Foreskin melanocyte (primary cell): ENCODE measurements at places on chromosomes 7 and 10.
A peak's percentile ranks its signal among the peaks of the same experiment; 100 is the strongest.

- DNase-seq = no peak
These were observed 76.8 kb downstream of the GATA3 start for GRCh38 chr10:8130973-8131911.

- no peak for DNase-seq
These were observed 9.2 kb upstream of the SVIL start for GRCh38 chr10:29643771-29644501.

DNA sequence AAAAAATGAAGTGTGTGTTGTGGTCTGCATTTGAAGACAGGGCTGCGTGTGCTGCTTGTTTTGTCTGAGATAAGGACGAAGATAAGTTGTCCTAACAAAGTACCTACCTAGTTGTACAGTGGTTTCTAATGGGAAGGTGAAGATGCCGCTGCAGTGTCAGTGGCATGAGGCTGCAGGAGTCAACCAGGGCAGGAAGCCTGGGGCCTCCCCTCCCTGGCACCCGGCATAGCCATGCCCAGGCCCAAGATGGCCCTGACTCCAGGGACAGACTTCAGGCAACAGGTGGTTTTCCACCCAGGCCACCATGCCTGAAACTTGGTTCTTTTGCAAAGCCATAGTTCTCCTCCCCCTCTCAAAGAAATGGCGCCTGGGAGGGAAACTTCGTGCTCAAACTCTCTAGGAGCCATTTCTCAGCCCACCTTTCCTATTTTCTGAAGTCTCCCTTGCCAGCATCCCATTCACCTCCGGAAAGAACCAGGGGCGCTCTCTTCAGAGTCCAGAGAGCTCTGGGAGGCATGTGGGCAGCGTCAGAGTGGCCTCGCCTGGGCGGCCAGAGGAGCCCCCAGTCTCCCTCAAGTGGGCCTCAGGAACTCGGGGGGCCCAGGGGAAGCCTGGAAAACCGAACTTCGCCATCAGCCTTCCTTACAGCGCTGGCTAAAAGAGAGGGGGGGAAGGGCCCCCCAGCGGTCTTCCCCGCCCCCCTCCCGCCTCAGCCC lies 2.1 kb upstream of the KAT6B start:
- DNase-seq = no peak

- DNase-seq = no peak
These were observed 335.4 kb downstream of the PTPRN2 start for GRCh38 chr7:158252081-158252836.

DNA sequence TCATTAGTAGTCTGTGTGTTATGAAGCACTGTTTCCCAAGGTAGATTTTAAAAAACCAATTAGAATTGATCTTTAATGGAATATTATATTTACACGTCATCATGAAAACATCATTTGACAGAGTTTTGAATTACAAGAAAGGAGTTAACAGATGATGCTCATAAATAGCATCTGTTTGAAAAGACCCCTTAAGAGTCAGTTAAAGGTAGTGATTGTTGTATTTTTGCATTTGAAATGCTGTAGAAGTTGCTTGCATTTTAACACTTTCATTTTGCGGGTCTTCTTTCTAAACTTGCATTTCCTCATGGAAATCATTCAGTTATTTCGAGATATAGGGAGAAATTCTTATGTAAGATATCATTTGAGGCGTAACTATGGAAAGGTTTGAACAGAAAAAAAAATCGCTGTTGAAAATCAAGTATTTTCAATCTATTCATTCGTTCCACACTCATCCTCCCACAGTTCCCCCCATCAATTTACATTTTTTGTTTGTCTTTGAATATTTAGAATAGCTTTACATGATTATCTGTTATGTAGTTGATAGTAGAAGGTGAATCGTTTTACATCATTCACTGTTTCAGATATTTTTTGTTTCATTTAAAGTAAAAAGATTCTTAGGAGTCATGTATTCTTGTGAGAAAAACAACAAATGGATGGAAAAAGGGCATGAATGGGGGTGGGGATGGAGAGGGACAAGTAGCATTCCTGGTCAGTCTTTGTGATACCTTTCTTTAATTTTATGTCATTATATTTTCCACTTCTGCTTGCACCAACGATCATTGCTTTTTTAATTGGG lies 3.0 kb upstream of the SKIDA1 start:
- peak; percentile 32 for DNase-seq

- no peak for DNase-seq
These were observed 651.5 kb downstream of the TNS3 start for GRCh38 chr7:46930366-46930765.

GRCh38 chr10:994836-995558 lies 6.8 kb downstream of the GTPBP4 start:
- no peak for DNase-seq

DNA sequence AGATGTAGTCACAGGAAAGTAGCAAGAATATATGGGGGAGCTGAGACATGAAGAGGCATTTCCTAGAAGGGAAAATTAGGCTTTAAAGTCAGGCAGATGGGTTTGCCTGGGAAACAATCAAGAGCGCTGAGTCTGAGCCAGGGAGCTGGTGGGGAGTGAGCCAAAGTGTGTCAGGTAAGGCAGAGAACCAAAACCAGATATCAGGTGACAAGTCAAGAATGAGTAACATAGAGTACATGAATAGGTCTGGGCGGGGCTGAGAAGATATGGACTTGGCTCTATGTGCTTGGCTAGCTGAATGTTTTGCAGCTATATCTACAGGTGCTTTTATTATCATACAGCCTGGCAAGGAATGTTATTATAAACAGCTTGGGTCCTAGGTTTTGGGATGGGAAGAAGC lies 49.3 kb downstream of the GPR141 start:
- no peak for DNase-seq

- no peak for DNase-seq
These were observed 917.0 kb downstream of the CNTNAP2 start for GRCh38 chr7:147033641-147034040.
